ENCODE measurements at places on chromosomes 4 and X.

DNA sequence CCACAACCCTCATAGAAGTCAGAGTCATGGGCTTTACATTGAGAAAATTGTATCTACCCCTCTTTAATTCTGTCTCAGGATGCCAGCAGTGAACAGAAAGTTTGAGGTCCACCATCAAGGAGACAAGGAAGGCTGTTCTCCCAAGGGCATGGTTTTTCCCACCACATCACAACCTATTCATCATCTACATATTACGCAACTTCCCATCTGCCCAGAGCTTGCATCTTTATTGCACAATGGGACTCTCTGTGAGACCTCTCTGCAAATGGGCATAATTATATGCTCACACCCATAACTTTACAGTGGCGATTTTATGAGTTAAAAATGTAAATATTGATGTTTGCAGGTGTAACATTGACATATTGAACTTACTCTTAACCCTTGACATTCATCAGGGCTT, 38.9 kb downstream of the PAGE2 start:
- DNase-seq: no peak

GRCh38 chr4:54499308-54500074, 158.3 kb upstream of the KIT start:
- DNase-seq: no peak

GRCh38 chr4:118845552-118846050, 9.7 kb upstream of the SEC24D start:
- no peak for DNase-seq

GRCh38 chr4:184825896-184826690, at the start of gene ACSL1:
Gene ACSL1 (minus strand): TSS chr4:184825968. CDS start chr4:184803514, 22,454 bp downstream.
- no peak for DNase-seq

DNA sequence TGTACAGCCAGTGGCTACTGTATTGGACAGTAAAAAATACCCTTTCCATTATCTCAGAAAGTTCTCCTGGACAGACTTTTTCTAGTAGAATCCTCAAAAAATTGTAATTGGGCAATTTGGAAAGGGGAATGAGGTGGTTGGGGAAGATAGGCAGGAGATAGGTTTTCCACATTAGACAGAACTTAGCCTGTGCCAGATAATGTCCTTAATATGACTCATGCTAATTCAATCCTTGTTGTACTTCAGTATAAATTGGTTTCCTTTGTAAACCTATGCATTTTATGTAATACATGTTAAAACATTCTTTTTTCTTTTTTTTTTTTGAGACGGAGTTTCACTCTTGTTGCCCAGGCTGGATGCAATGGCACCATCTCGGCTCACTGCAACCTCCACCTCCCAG, 8.9 kb downstream of the EIF4E start:
- DNase-seq: no peak

- no peak for DNase-seq
Observed at GRCh38 chr4:186304866-186305505, 39.0 kb downstream of the F11 start.

DNA sequence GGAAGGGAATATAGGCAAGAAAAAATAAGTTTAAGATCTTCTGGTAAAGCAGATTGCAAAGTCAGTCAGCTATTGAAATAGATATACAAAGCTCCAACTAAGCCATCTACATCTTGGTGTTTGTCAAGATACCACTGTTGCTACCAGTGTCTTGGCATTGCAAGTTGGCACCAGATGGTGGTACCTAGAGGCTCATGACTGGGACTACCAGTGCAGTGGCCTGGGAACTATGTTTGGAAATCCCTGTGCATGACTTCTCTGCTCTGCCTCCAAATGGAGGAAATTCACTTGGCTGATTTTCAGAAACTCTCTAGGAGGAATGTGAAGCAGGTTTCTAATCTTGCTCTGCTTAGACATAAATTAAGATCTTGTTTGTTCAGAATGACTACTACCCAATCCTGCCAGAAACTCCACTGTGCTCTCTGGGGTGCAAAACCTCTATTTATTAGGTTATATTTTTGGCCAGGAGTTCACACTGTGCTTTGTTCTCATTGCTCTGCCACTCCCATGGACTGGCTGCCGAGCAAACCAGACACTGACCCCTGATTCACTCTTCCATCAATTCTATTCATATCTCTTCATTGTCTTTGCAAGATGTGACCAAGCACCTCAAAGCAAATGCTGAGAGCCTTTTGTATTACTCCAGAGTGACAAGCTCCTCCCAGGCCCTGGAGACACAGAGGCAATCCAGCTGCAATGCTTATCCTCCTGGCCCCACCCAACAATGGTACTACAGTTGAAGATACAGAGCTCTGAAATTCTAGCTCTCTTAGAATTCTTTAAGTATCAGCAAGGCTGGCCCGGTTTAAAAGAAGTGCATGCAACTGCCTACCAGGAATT, 272.3 kb upstream of the FGF16 start:
- DNase-seq: no peak

- DNase-seq: peak; percentile 18
Observed at GRCh38 chr4:174248407-174248806, 35.1 kb downstream of the FBXO8 start.

GRCh38 chr4:184624972-184625554, 24.2 kb downstream of the CASP3 start:
- DNase-seq: no peak
